NB4 (cell line): ENCODE measurements at places on chromosomes 16 and 17.

DNA sequence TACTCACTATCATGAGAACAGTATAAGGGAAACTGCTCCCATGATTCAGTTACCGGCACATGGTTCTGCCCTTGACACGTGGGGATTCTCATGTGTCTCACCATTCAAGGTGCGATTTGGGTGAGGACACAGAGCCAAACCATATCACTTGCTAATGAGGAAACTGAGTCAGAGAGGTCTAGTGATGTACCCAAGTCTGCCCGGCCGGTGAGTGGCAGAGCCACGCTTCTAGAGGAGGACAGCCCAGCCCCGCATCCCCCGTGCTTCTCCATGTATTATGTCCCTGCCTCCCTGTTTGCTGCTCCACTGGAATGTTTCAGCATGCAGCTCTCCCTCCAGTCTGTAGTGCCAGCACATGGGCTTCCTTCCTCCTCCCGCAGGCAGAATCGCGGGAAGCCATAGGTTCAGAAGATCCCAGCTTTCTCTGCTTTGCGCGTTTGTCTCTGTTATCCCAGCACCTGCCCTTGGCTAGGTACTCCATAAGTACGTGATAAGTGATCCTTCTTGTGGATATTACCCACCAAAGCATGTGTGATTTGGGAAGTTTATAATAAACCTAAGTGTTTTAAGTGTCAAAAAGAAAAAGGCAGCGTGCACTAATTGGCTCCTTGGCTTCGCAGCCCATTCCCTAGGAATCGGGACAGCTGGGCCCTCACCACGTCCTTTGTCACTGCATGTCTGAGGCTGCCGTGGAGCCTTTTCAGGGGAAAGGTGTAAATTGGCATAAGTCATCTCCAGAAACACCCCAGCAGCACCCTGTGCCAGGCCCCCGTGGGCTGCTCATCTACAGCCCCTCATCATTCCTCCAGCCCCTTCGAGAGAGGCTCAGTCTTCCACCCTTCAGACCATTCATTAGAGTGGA lies 103.8 kb downstream of the CLEC16A start:
- no peak for DNase-seq

DNA sequence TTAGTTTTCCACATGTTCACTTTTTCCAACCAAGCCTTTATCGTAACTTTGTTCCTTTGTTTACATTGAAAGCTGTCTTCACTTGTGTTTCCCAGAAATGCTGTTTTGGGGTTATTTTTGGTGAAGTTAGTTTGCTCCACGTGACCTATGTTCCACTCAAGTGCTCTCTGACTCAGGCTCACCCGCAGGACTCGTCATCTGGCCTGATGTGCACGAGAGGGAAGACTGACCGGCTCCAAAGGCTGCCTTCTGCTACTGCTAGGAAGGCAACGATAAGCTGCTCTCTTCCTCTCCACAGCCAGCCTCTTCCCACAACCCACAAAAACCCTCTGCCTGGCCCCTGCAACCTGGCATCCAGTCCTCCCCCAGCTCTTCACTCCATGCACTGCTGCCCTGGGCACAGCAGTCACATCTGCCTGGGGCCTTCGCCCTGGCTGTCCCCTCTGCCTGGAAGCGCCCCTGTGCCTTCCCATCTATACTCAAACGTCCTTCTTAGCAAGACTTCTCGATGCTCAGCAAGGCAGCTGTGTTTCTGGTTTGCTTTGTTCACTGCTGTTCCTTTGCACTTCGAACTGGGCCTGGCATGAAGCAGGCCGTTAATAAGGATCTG lies 28.0 kb downstream of the ZCCHC14 start:
- DNase-seq = peak; percentile 88

DNA sequence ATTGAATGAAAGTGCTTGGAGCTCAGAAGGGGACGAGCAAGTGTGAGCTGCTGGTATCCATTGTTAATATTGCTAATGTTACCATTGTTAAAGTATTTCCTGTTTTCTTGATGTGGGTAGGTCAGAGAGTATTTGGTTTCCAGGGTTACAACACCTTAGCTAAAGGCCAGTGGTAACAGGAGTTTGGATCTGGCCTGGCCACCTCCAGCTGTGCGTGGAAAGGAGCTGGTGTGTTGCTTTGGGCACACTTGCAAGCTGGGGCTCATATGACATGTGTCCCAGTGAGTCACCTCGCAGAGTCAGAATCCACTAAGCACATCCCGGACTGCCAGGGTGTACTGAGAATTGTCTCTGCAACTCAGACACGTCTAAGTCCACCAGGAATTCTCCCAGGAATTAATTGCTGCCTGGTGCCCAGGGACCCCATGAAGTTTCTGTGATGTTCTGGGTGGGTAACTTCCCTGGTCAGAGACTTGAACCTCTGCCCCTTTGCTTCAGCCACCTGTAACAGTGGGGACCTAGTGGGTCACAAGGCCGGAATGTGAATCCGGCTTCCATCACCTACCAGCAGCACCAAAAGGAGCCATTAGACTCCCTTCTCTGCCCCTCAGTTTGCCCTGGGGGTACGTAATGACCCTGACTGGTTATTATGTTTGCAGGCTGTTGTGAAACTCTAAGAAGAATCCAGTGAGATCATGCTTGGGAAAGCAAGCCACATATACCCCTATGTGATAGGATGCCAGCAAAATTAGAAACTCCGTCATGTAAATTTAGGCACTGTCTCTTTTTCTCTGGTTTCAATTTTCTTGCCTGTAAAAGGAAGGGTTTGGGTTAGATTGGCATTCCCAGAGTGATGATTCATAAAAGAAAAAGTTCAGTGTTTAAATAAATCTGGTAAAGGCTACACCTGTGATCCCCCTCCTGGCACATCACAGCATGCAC lies 12.8 kb downstream of the SLC6A2 start:
- no peak for DNase-seq

GRCh38 chr17:56833057-56833808 lies 487 bp downstream of the C17orf67 start:
- peak; percentile 84 for DNase-seq

- no peak for DNase-seq
Measured at GRCh38 chr17:78344666-78345065, 15.2 kb downstream of the SOCS3 start.

DNA sequence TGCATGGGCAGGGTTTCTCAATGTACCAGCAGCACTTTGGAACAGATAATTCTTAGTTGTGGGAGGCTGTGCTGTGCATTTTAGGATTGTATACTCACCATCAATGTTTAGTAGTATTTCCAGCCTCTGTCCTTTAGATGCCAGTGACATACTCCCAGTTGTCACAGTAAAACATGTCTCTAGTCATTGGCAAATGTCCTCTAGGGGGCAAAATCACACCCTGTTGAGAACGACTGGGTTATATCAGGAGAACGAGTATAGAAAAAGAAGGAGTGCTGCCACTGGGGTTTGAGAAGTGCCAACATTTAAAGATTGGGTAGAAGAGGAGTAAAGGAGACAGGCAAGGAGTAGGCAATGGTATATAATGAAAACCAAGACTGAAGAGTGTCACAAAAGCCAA lies 37.9 kb upstream of the SMIM36 start:
- peak; percentile 43 for DNase-seq

GRCh38 chr17:49916854-49917515 lies 52.0 kb upstream of the DLX4 start:
- DNase-seq = peak; percentile 57

- DNase-seq = no peak
Measured at GRCh38 chr17:6276711-6277110, 158.2 kb downstream of the AIPL1 start.

GRCh38 chr17:41418116-41418860 lies 6.1 kb downstream of the KRT37 start:
- DNase-seq = no peak

DNA sequence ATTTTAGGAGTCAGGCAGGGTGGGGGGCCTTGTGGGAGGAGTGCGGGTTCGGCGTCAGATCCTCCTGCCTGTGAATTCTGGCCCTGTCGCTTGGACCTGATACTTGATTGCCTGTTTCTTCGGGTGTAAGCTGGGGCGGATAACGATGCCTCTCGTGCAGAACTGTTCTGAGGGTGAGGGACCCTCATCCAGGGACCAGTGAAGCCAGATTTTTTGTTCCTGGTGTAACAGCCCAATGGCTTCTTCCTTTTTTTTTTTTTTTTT lies 1.3 kb downstream of the TBCD start:
- DNase-seq = no peak

GRCh38 chr16:79061181-79061580 lies 539.4 kb downstream of the MAF start:
- no peak for DNase-seq

GRCh38 chr17:76270770-76271668 lies 5.9 kb downstream of the UBALD2 start:
- no peak for DNase-seq

GRCh38 chr16:58128181-58128631 lies 975 bp downstream of the CFAP20 start:
- peak; percentile 9 for DNase-seq

DNA sequence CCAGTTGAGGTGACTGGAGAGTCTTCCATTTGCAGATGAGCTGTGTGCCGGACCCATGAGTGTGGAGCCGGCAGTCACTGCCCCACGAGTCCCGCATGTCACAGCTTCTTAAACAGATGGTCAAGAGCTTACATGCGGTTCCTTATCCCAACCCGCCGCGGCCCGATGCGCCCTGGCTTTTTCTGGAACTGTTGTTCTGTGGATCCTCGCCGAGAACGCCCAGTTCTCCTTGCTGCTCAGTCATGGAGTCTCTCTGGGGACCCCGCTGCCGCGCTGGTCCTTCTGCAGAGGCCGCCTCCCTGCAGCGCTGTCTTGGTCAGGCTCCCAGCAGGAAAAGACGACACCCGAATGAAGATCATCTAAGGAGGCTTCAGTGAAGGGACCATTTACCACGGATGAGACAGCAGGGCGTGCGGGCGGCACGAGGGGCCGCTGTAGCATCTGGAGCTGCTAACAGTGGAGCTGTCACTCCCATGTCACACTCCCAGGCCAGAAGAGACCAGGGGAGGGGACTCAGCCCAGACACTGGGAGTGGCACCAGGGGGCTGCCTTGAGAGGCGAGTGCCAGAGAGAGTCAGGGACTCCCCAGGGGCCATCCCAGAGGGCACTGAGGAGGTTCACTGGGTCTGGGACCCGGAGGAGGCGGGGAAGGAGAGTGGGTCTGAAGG lies 10.8 kb upstream of the LGALS3BP start:
- no peak for DNase-seq

DNA sequence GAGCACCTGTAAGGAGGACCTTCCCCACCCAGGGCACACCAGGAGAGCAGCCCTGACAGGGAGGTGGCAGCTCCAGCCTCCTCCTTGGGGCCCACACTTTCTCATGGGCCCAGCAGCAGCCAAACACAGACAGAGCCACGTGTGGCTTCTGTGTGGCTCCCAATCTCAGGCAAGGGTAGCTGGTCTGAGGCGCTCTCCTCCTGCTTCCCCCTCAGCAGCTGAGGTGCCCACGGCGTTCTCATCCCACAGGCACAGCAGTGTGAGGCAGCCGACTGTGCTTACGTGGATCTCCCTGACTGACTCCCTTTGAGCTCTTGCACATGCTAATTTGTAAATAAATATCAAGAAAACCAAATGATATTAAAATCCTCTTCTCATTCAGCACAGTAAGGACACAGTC lies 30.9 kb downstream of the CMTM3 start:
- no peak for DNase-seq

DNA sequence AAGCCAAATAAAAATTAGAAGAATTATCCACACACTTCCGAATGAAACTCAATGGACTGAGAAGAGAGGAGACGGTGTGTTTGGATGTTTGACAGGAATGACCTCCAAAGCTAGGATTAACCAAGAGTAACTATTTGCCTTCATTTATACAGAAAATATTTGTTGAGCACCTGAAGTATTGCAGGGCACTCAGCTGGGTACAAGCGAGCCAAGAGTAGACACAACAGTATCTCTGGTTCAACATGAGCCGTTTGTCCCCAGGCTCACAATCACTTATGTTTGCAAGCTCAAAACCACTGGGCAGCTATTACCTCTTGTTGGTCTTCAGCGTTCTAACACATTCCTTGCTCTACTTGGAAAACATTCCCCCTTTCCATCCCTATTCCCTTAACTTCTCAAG lies 38.8 kb downstream of the MAF start:
- DNase-seq = no peak

- no peak for DNase-seq
Measured at GRCh38 chr16:69157196-69157595, 24.7 kb downstream of the UTP4 start.

GRCh38 chr17:4130715-4131114 lies 12.1 kb downstream of the ZZEF1 start:
- DNase-seq = no peak

- no peak for DNase-seq
Measured at GRCh38 chr17:82794781-82795482, 43.1 kb downstream of the TBCD start.

DNA sequence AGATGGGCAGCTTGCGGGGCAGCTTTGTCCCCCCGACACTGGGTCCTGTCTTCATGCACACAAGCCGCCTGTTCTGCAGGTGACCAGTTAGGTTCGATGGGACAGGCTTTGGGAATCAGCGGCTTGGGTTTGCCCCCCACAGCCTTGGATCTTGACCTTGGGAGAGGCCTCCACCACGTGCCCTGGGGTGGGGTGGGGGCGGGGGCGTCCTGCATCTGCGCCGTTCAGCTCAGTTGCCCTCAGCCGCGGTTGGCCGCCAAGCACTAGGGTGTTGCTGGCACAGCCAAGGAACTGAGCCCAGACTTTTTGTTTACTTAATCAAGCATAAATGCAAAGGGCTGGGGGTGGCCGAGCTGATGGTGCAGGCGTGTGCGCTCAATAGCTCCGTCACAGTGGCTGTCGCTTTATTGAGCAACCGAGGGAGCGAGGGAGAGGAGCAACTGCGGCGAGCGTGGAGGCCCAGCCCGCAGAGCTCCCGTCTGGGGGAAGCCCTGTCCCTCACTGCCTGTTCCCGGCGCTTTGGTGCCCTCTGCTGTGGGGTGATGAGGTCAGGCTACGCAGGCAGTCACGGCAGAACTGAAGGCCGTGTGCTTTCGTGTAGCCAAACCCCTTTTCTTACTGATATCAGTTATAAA lies 33.9 kb downstream of the JPH3 start:
- peak; percentile 98 for DNase-seq

DNA sequence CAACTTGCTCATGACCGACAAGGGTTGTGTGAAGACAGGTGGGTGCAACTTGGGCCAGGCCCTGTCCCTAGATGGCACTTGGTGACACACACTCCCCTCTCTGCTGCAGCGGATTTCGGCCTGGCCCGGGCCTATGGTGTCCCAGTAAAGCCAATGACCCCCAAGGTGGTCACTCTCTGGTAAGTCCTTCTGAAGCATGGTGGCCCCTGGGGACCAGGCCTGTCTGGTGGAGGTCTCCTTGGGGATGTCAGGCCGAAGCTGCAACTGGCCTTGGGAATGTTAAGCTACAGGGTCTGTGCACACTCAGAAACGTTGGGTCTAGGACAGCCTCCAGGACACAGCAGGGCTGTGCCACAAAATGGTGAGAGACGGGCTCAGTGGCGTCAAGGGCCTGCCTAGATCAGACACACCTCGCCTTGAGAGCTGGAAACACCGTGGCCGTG lies 6.8 kb downstream of the CDK10 start:
- DNase-seq = no peak

GRCh38 chr17:80507965-80508364 lies 31.6 kb upstream of the NPTX1 start:
- DNase-seq = no peak

- DNase-seq = peak; percentile 11
Measured at GRCh38 chr17:8803531-8804420, 4.6 kb upstream of the MFSD6L start.
